ENCODE measurements at places on chromosomes 7 and 10. TPM values are rescaled to one million over a fixed set of nuclear protein-coding genes. Genes with fewer than 3 reads are reported as not detected.

The EBF3 gene
- 2.0 TPM for total RNA-seq

The UPK3B gene
- total RNA-seq = not detected

GRCh38 chr10:119643306-119644204 is 7.6 kb upstream of the BAG3 start:
- DNase-seq = no peak

The DYDC2 gene
- total RNA-seq = not detected

GRCh38 chr10:3924344-3924743 is 139.3 kb upstream of the KLF6 start:
- DNase-seq = peak; percentile 99

All from glomerular endothelial cell (primary cell).